ENCODE measurements at places on chromosomes 4 and X. TPM values are rescaled to one million over a fixed set of nuclear protein-coding genes. Genes with fewer than 3 reads are reported as not detected.

The ADH6 gene
- total RNA-seq = under 0.01 TPM

The CYTL1 gene
- total RNA-seq = not detected

The NMU gene
- total RNA-seq = not detected

The POF1B gene
- under 0.01 TPM for total RNA-seq
